ENCODE measurements at places on chromosomes 4 and X.

DNA sequence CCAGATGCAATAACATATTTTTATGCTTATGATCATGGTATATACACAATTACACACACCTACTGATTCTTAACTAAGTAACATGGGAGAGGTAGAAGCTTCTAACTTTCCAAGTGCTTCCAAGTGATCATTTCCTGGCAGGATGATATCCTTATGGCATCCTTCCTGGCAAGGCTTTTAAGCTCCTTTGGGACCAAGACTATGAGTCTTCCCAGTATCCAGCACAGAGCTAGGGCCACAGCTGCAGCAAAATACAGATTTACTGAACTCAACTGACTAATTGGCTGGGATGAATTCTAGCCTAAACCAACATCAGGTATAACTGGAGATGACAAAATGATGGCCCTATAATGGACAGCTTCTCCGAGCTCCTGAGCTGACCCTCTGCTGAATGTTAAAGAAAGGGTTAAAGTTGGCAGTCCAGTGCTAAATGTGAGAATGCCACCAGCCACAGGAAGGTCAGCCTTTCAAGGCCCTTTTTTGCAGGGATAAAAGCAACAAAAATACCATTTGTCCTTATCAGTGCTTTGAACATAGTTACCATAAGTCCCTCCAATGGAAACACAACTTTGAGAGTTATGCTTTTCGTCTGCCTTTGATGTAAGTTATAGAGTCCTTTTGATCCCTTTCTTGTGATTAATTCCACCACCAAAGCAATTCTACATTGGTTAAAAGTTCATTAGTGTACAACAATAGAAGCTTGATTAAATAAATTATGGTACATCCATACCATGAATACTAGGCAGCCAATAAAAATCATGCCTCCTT lies 73.4 kb downstream of the MGST2 start:
- DNase-seq: no peak

DNA sequence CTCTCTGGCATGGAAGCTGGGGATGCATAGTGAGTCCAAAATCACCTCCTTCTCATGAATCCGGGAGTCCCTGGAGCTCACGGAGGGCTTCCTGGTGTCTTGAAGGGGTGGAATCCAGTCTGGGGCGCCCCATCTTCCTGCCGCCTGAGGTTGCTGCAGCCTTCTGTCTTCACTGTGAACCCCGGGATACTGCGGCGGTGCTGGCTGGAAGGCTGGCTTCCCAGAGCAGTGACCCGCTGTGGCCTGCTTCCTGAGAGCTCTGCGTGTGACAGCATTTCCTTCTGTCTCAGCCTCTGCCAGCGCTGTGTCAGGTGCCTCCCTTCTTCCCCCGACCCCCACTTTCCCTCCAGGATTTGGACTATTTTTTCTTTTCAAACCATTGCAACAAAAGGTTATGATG lies 98.8 kb upstream of the STOX2 start:
- no peak for DNase-seq

DNA sequence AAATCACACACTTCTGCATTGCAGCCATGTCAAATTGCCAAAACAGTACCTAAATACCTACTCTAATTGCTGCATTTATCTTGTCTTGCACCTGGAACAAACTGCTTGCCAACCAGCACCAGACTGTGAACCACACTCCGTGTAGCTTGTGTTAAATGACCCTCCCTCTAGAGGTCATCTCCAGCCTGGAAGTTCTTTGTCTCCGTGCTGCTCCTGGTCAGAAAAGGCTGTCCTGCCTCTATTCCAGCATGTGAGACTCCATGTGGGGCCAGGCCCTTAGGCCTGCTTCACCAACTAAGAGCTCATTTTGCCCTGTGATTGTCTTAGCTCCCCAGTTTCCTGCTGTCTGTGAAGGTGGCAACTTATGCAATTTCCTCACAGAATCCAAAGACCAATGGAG lies 28.3 kb downstream of the CNGA2 start:
- DNase-seq: no peak

- no peak for DNase-seq
Observed at GRCh38 chrX:47900833-47901232, 64.1 kb downstream of the ZNF81 start.

- DNase-seq: no peak
Observed at GRCh38 chr4:70299643-70300042, 35.1 kb upstream of the CABS1 start.

GRCh38 chr4:113064244-113064643 lies 14.8 kb downstream of the ANK2 start:
- DNase-seq: no peak

- DNase-seq: no peak
Observed at GRCh38 chr4:141713185-141713584, 76.8 kb downstream of the IL15 start.

DNA sequence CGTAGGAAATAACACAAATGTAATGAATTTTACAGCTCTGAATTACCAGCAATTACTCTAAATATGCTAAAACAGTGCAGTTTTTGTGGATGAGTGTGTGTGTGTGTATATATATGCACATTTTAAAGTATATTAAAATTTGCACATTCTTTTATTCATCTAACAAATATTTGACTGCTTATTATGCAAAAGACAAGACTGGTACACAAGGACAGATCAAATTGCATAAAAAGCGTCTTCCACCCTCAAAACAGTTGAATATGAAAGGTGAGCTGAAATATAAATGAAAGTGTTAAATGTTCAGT lies 13.9 kb downstream of the ZAR1 start:
- DNase-seq: no peak

DNA sequence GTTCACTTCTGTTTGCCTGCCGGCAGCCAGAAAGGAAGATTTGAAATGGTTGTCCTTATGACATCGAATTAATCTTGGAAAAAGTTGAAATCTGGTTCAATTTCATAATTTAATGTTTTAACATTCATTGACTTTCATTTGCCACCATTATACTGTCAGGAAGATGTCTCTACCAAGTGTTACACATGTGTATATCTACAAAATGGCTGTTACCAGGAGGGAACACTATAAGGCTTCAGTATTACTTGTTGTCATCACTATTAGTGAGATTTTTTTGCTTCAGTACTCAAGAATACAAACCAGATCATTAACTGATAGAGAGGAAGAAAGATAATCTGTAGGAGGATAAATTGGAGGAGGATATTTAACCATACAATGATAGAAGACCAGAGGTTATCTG lies 71.2 kb downstream of the TSPAN7 start:
- DNase-seq: no peak

- no peak for DNase-seq
Observed at GRCh38 chr4:71430609-71431008, 91.8 kb downstream of the SLC4A4 start.
